ENCODE measurements at places on chromosomes 6 and 20. TPM values are rescaled to one million over a fixed set of nuclear protein-coding genes. Genes with fewer than 3 reads are reported as not detected.

The GTSF1L gene
- total RNA-seq: 0.32 TPM

The REM1 gene
- not detected for total RNA-seq

The DOP1A gene
- total RNA-seq: 21.4 TPM

The IL17F gene
- not detected for total RNA-seq

The EGFL8 gene
- 1.4 TPM for total RNA-seq

The FNDC11 gene
- total RNA-seq: 0.15 TPM

The TCP11 gene
- total RNA-seq: under 0.01 TPM

The SPTLC3 gene
- under 0.01 TPM for total RNA-seq

The SYNCRIP gene
- 79.3 TPM for total RNA-seq

The MAPK13 gene
- 3.6 TPM for total RNA-seq

The MUC22 gene
- not detected for total RNA-seq

The SMPDL3A gene
- 5.0 TPM for total RNA-seq

The KHDC1 gene
- 2.0 TPM for total RNA-seq

The ULBP3 gene
- 6.1 TPM for total RNA-seq

The EYA2 gene
- total RNA-seq: not detected

The UNC93A gene
- total RNA-seq: not detected

The SUMO4 gene
- 0.32 TPM for total RNA-seq

The KIF6 gene
- not detected for total RNA-seq

The LAMA5 gene
- 68.2 TPM for total RNA-seq

The SOBP gene
- total RNA-seq: 1.7 TPM

The RAMACL gene
- total RNA-seq: 2.4 TPM

The GMDS gene
- total RNA-seq: 14.3 TPM

The SOX18 gene
- total RNA-seq: 24.4 TPM

The MRAP2 gene
- 18.8 TPM for total RNA-seq

The SPDEF gene
- not detected for total RNA-seq

The GSTA2 gene
- total RNA-seq: not detected

The LHFPL5 gene
- total RNA-seq: not detected

The BPIFB4 gene
- not detected for total RNA-seq

The OPN5 gene
- not detected for total RNA-seq

The ECT2L gene
- not detected for total RNA-seq

The MEI4 gene
- not detected for total RNA-seq

The RPS21 gene
- 1,301 TPM for total RNA-seq

The PRIM2 gene
- 24.0 TPM for total RNA-seq

The TFAP2C gene
- total RNA-seq: not detected

The LY6G6D gene
- total RNA-seq: not detected

The DACT2 gene
- not detected for total RNA-seq

The F13A1 gene
- not detected for total RNA-seq

The ETV7 gene
- total RNA-seq: 1.4 TPM

The SMOC2 gene
- not detected for total RNA-seq
